Lower lobe of right lung (tissue), 2 donors: ENCODE measurements at places on chromosomes 11 and 22. TPM values are rescaled to one million over a fixed set of nuclear protein-coding genes. Genes with fewer than 3 reads are reported as not detected.

Gene NUP98
- total RNA-seq, result 62.3 TPM

Gene TMPRSS5
- 1.1 TPM for total RNA-seq

Gene NAGA
- 40.3 TPM for total RNA-seq

DNA sequence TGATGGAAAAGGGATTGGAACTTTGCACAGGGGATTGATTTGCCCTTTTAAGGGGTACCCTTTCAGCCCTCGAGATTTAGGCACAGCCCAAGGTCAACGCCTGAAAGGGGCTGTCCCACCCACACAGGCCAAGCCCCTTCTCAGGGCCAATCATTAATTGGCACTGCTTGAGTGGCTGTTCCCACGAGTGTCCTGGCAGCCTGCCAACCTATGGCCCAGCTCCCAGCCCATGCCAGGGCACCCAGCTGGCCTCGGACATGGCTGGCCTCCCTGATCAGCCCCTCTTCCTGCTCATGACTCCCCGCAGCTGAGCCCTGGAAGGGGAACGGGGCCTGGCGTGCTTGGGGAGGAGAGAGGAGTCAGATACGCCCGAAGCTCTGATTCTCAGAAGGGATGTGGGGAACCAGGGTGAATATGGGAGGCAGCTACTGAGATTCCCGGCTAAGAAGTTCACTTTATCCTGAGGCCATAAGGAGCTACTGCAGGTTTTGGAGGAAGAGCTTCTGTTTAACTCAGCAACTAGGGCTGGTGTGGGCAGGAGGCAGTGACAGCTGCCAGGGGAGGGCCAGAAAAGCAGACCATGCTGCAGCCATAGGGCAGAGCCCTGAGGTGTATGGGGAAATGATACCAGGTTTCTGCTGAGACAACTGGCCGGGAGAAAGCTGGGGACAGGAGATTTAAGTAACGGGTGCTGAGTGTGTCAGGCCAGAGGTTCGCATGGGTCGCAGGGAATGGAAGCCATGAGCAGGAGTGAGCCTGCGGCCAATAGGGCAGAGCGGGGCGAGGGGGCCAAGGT, 30.0 kb downstream of the WNT7B start:
- DNase-seq, result no peak

Gene INPP5J
- 4.6 TPM for total RNA-seq

- DNase-seq, result peak; percentile 80
Observed at GRCh38 chr11:117189191-117189940, 9.8 kb upstream of the TAGLN start.

GRCh38 chr11:95565724-95566141, 223.8 kb downstream of the FAM76B start:
- DNase-seq, result no peak
